ENCODE measurements at places on chromosomes 16 and 17. TPM values are rescaled to one million over a fixed set of nuclear protein-coding genes. Genes with fewer than 3 reads are reported as not detected.

- DNase-seq, result no peak
Measured at GRCh38 chr17:41957031-41957868, 9.3 kb upstream of the CNP start.

- no peak for DNase-seq
Measured at GRCh38 chr17:66805567-66805966, 29.4 kb upstream of the CACNG5 start.

- no peak for DNase-seq
Measured at GRCh38 chr16:27241658-27242057, 26.9 kb downstream of the NSMCE1 start.

DNA sequence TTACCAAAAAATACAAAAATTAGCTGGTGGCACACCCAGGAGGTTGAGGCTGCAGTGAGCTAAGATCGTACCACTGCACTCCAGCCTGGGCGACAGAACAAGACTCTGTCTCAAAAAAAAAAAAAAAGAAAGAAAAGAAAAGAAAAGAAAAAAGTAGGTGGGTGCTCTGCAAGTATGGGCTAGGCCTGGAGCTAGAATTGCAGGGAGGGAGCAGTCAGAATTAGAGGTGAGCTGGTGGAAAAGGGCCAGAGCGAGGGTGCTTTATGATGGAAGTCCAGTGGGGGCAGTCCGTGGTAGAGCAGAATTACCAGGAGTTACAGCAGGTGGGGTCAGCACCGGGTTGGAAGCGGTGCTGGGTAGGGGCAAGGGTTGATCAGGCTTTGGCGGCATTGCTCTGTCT lies 57.0 kb upstream of the KDM6B start:
- DNase-seq, result no peak

DNA sequence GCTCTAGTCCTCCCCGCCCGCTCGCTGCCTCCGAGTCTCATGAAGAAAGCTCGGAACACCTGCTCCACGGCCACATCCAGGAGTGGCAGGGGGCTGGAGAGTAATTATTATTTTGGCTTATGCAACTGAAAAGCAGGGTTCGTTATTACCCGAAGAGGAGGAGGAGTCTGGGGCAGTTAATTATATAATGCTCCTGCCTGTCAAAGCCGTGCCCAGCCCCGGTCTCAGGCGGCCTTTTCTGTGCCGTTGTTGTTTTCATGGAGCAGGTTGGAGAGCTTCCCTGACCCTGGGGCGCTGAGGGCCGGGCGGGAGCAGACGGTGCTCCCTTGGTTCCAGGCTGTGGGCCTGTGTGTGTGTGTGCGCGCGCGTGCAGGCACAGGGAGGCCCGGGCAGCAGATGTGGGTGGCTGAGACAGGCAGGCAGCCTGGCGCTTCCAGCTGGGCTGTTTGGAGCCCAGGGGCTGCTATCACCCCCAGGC lies 2.4 kb downstream of the JPH3 start:
- DNase-seq, result no peak

DNA sequence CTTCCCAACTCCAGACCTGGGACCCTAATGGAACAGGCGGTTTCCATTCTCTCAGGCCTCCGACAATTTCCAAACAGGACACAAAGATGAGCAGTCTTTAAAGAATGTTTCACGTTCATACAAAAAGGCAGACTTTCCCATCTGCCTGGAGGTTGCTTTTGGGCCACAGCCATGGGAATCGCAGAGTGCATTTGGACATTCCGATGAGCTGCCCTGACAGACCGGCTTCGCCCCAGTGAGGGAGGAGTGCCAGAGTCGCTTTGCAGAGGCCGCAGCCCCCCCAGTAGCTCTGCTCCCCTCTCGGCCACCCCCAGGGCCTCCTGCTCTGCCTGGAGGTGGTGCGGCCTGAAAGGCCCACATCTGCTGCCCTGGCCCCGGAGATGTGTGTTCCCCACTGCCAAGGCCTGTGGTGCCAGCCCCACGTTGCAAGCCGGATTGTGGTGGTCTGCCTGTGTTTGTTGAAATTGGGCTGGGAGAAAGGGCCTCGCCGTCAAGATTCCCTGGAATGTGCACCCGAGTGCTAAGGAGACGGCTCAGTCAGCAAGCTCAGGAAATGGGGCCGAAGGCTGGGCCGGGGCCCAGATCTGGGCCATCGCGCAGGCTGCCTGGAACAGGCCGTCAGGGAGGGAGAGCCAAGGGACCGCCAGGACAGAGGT lies 89.8 kb downstream of the C16orf95 start:
- DNase-seq, result no peak

GRCh38 chr17:1752425-1753262 lies 9.2 kb upstream of the SERPINF1 start:
- no peak for DNase-seq

DNA sequence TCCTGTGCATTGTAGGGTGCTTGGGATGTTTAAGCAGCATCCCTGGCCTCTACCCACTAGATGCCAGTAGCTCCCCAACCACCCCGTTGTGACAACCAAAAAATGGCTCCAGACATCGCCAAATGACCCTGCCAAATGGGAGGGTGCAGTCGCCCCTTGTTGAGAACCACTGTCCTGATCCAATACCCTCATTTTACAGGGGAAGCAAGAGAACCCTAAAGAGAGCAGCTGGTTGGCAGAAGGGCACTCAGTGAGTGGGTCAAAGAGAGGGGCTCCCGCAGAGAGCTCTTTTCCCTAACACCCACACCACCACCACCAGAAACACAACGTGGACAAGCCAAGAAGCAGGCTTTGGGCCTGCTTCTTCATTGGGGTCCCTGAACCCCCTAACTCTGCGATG lies 18.4 kb downstream of the TEKT5 start:
- DNase-seq, result no peak

DNA sequence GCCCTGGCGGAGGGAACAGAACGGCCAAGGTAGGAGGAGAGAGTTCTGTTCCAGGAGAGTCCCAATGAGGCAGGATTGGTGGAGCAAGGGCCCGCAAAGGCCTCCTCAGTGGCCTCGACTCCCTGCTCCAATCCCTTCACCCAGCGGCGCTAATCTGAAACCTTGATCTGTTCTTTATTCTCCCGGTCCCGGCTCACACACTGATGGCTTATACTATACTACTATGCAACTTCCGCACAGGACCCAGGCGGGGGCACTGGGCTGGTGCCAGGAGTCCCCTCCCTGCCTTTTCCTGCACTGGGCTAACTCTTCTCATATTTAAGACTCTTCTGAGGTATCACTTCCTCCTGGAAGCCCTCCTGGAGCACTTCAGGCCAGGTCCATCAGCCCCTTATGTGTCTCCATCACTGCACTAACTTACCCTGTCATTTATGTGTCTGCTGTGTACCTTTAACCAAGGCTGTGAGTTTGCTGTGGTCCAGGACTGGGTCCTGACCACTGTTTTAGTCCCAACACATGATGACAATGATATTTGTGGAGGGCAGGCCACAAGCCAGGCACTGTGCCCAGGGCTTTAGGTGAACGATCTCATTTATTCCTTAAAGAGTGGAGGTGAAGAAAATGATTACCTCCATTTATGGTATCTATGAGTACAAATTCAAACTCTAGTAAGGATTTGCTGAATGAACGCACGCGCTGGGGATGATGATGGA lies 6.8 kb downstream of the CCDC102A start:
- no peak for DNase-seq

- DNase-seq, result peak; percentile 91
Measured at GRCh38 chr17:43006639-43007551, at the start of gene IFI35. TSS of gene IFI35 (plus strand) at chr17:43006784. CDS start at chr17:43006948, 164 bp downstream.

GRCh38 chr16:57172721-57173290 lies 13.0 kb downstream of the PSME3IP1 start:
- no peak for DNase-seq

DNA sequence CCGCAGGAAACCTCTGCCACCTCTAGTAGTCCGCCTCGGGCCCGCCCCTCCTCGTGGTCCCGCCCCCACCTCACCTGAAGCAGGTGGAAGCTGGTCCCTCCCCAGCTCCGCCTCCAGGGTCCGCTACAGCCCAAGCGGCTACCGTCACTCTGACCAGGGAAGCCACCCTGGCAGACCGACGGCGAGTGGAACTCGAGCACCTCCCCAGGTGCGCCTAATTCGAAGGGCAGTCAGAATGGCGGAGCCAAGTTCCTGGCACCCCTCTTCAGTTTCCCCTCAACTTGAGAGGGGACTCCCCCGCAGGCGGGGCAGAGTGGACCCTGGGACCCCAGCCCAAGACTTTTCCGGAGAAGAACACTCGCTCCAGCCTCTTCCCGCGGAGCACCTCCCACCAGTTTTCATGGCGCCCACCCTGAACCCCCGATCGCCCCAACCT lies 507 bp downstream of the FHOD1 start:
- no peak for DNase-seq

DNA sequence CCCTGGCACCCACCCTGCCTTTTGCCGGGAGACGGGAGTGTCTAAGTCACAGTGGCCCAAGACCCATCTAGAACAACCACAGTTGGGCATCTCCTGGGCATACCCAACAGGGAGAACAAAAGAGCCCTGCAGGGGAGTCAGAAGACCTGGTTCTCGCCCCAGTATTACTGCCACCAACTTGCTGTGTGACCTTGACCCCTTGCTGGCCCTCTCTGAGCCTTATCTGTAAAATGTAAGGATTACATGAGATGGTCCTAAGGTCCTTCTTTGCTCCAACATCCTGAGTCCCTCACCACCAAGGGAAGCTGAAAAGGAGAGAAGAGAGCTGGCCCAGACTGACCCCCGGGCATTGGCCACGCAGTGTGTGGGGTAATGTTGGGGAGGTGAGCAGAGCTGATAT lies 119.0 kb downstream of the CCT6B start:
- no peak for DNase-seq

DNA sequence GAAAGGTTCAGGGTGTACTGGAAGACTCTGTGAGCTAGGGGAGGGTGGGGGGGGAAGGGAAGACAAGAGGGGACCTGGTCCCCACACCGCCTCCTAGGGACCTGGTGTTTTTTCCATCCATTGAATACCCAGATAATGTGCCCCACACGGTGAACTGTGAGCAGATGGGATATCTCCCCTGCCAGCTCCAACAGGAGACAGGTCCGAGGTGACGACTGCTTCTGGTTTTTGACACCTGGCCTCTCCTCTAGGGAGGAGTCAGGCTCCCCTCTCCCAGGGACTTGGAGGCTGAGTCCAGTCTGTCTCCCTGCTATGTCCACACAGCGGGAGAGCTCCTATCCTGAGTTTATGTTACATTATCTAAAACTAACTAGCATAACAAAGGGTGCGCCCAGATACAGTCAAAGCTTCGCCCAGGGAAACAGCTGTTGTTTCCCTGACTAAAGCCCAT lies 1.8 kb downstream of the MARVELD3 start:
- DNase-seq, result no peak

TLCD3B gene
- 2.0 TPM for total RNA-seq

KCTD11 gene
- 5.6 TPM for total RNA-seq

KDM6B gene
- total RNA-seq, result 165 TPM

BICDL2 gene
- total RNA-seq, result not detected

MT4 gene
- not detected for total RNA-seq

CDRT4 gene
- 11.8 TPM for total RNA-seq

CSH2 gene
- total RNA-seq, result not detected

RHBDF1 gene
- total RNA-seq, result 0.26 TPM

DOK4 gene
- total RNA-seq, result 0.75 TPM

HSD11B2 gene
- not detected for total RNA-seq

NUPR1 gene
- total RNA-seq, result not detected

All from natural killer cell (primary cell).